ENCODE measurements at places on chromosomes 3 and 15.

GRCh38 chr3:52514576-52514975, 19.1 kb downstream of the NT5DC2 start:
- no peak for DNase-seq

DNA sequence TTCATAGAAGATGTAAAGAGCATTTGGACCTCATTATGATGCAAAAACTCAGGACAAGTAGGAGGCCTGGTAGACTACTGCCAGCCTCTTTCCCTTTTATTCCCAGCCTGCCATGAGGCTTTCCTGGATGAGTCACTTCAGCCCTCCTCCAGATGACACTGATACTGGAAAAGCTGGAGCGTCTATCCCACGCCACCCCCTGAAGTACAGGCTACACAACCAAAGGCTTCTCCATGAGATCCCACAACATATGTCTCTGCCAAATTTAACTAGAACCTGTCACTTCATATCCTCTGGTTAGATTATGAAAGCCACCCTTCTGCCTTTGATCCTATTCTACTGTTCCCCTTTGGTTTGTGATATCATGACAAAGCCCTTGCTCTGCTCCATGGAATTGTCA, 56.1 kb upstream of the CPNE4 start:
- no peak for DNase-seq

DNA sequence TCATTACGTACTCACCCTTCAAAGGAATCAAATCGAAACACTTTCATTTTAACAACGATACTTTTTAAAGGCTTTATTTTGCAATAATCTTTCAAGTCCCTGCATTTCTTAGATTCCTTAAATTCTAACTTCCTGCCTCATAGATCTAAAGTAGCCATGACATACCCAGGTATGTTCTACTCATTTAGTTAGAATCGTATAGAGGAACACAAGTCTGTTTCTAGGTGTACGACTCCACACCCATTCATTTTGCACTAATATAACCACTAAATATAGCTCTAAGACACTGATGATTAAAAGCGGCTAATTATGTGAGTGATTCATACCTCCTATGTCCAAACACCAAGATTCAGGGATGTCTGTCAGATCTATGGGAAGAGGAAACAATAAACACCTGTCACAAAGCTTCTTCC, 1.3 kb downstream of the ATP13A3 start:
- no peak for DNase-seq

- no peak for DNase-seq
Observed at GRCh38 chr3:143559296-143559695, 289.0 kb downstream of the SLC9A9 start.

DNA sequence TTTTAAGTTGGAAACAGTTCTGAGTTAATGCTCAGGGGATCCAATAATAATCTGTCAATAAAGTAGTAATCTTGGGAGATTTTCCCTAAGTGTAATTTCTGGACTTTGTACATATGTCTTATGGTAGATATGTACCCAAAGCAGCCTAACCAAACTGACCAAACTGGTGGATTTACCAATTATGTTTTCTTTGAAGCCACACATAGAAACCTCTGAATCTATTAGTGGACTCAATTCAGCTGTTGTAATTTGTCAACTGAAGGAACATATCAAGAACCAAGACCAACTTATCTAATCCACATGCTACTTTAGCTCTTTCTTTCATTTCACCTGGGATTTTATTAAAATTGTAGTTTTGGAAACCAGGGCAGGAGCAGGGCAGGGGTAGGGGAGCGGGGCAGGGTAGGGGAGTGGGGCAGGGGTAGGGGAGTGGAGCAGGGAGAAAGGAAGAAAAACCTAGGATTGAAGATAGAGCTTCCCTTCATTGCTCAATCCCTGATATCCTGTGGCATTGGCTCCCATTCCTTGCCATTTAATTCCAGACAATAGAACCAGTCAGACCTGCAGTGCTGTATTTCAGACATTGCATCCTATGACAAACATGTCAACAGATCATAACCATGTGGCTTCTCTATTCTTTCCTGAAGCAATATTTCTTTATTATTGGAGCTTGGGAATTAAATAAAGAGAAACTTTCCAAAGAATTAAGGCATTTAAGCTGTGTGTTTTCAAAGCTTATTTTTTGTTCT, 101.8 kb downstream of the NFKBIZ start:
- DNase-seq, result no peak

GRCh38 chr3:169668072-169668956, 4.8 kb upstream of the MECOM start:
- no peak for DNase-seq

- DNase-seq, result no peak
Observed at GRCh38 chr3:59540696-59541095, 490.9 kb upstream of the CFAP20DC start.

GRCh38 chr3:101643861-101644613, 32.9 kb downstream of the ZBTB11 start:
- DNase-seq, result peak; percentile 28

All from stimulated activated CD8-positive, alpha-beta memory T cell treated with anti-CD3 and anti-CD28 coated beads, Interleukin-2, amount 100 ng/mL, for 48 hours (primary cell).